ENCODE measurements at places on chromosomes 2 and 18. TPM values are rescaled to one million over a fixed set of nuclear protein-coding genes. Genes with fewer than 3 reads are reported as not detected.

- no peak for DNase-seq
Observed at GRCh38 chr2:237995036-237995435, 28.2 kb downstream of the UBE2F start.

DNA sequence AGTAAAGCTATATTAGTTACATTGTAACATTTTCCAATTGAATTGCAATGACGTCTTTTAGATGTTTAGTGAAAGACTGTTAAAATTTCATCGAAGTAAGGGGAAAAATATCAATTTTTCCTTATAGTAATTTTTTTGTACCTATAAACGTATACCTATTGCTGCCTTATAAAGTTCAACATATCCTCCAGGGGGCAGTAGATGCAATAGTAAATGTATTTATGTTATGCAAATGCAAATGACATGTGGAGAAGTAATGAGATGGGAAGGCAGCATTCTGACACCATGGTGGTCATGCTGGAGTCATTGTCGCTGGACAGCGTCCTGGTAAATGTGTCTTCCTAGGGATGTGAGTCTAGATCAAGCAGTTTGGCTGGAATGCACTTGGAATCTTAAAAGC, 38.7 kb downstream of the MSTN start:
- DNase-seq = no peak

The MYOM1 gene
- total RNA-seq = 2.1 TPM

GRCh38 chr2:48450936-48451602, 78.9 kb upstream of the STON1 start:
- no peak for DNase-seq

- DNase-seq = peak; percentile 72
Observed at GRCh38 chr2:230925879-230926765, 1.1 kb upstream of the GPR55 start.

- DNase-seq = no peak
Observed at GRCh38 chr18:57337890-57338289, 14.5 kb upstream of the ST8SIA3 start.

DNA sequence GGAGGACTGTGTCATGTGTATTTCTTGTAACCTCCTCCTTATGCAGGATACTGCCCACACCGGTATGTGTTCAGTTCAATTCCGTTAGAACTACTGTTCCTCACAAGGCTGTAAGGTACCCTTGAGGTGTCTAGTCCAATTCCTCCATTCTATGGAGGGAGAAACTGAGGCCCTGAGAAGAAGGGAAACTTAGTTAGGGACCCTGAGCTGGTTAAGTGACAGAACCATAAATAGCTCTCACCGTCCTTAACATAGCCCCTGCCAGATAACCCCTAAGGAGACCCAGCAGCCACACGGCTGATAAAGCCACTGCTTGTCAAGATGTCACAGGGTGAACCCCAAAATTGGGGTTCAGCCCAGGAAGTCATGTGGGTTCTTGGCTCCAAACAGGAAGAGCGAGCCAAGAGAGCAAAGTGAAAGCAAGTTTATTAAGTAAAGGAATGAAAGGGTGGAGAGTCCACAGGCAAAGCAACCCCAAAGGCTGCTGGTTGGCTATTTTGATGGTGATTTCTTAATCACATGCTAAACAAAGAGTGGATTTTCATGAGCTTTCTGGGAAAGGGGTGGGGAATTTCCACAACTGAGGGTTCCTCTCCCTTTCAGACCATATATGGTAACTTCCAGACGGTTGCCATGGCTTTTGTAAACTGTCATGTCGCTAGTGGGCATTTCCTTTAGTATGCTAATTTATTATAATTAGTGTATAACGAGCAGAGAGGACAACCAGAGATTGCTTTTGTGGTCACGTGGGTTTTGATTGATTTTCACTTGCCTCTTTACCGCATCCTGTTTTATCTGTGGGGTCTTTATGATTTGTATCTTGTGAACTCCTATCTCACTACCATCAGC, 83.4 kb upstream of the RTN4 start:
- DNase-seq = no peak

- no peak for DNase-seq
Observed at GRCh38 chr2:204353823-204354222, 191.5 kb upstream of the PARD3B start.

The LCT gene
- 0.19 TPM for total RNA-seq

GRCh38 chr2:72886505-72887031, 640 bp upstream of the SPR start:
- DNase-seq = no peak

The ST3GAL5 gene
- total RNA-seq = 74.6 TPM

DNA sequence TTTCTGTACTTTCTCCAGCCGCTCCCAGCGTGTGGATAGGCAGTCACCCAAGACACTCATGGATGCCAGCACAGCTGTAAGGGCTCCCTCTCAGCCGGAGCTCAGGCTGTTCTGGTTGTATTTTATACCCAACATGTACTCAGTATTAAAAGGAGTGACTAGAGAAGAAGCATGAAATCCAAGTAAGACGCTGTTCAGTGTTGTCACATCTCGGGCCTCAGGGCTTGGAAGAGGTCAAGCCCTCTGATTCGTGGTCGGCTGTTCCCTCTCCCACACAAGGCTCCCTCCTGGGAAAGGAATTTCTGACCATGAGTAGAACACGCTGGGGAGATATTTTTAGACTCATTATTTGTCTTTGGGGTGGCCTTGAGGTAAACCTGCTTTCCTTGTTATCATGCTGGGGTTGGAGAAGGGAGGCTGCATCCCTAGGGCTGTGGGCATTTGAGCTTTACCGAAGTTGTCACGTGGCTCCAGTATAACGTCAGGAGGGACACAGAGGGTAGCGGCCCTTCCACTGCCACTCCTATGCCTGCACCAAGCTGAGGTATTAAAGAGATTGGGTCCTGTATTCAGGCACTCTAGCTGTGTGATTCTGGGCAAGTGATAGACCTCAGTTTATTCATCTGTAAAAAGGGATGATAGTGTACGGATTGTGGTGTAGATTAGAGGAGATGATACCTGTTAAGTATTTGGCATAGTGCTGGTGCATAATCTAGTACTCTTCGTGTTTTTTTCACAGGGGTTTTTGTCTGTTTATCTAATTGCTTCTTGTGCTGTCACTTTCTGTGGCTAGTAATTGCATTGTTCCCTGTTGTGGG, 34.1 kb downstream of the HK2 start:
- DNase-seq = no peak

Measured in spleen (tissue), 13 donors.